ENCODE measurements at places on chromosomes 6 and 20. TPM values are rescaled to one million over a fixed set of nuclear protein-coding genes. Genes with fewer than 3 reads are reported as not detected.

DNA sequence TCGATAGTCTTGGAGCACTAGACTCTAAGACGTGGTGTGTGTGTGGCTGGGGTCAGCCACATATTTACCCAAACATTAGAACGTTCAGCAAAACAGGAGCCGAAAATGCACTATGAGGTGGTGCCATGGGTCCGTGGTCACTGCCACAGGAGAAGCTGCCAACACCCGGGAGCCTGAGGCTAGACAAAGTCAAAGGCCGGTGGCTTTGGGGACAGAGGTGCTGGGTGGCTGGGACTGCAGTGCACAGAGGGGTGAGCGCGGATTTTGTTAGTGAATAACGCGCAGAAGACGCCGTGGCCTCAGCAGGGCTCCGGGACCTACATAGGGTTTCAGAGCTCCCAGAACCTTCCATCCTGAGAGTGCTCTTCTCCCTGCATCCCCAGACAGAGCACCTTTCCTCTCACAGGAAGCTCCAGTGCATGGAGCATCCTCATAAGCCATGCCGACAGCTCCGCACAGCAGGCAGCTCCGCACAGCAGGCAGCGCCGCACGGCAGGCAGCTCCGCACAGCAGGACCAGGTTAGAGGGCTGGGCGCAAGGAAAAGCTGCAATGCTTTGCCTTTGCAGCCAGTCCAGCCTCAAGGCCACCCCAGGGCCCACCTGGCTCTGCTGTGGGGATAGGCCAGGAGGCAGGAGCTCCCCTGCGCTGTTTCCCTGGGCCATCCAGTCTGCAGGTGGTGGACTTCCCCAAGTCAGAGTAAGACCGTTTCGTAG, 304.1 kb downstream of the TAF4 start:
- no peak for DNase-seq

Gene ZFAND3
- 76.0 TPM for total RNA-seq

GRCh38 chr6:134626086-134626485, 308.2 kb upstream of the SGK1 start:
- DNase-seq, result no peak

Gene GPR63
- 0.40 TPM for total RNA-seq

Gene PRDM13
- total RNA-seq, result not detected

DNA sequence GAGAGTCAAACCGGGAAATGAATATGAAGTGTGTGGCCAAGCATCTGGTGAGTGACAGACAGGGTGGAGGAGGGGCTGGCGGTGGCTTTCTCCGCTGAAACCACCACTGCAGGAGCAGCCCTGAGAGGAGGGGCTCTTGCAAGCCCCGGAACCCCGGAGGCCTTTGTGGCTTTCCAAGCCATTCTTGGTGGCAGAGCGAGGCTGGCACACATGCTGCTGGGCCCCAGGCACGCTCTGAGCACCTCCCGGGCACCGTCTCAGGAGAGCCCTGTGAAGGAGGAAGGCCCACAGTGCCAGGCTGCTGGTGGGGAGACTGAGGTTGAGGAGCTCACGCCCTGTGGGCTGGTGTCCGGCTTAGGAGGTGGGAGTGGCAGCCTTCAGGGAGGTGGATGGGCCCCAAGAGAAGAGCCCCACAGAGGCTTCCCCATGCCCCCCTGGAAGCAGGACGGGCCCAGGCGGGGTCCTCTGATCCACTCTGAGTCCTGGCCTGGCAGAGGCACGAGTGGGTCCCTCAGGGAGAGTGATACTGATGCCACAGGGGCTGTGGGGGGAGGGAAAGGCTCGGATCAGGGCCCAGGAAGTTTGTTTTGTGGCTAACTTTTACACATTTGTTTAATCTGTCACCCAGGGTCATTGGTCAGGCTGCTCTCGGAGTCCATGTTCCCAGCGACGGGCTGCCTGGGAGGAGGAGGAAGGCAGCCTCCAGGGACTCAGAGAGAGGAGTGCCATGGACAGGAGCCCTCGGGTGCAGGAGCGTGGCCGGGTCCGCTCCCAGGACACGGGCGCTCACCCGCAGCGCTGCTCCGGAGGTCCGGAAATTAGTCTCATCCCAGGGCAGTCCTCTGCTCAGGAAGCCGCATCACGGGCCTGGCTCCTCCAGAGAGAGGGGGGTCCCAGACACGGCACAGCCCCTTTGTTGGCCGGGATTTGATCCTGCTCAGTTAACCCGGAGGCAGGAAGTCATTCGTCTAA, 170.7 kb downstream of the ERMARD start:
- no peak for DNase-seq

Gene RBPJL
- not detected for total RNA-seq

DNA sequence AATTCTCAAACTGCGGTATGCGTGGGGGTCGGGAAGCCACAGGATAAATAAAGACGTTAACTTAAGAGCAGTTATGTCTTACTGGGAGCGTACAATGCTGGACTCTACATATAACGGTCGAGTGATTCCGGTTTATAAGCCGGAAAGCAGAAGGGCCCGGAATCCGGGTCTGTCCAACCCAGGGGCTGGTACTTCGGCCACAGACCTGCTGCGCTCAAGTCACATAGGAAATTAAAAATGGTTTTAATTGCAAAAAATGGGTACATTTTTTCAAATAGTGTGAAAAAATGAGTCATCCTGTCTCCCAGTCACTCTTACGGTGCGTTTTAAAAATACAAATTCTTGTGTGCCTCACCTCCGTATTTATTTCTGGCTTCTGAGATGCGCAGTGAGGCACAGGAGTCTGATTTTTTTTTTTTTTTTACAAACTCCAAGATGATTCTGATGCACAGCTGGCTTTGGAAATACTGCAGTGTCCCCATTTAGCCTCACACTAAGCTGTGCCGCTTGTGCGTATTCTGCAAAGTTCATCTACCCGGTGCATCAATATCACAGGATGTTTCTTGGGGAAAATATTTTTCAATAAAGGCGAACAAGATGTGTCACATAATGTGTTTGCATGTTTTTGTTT, 1.0 kb downstream of the PCIF1 start:
- DNase-seq, result no peak

DNA sequence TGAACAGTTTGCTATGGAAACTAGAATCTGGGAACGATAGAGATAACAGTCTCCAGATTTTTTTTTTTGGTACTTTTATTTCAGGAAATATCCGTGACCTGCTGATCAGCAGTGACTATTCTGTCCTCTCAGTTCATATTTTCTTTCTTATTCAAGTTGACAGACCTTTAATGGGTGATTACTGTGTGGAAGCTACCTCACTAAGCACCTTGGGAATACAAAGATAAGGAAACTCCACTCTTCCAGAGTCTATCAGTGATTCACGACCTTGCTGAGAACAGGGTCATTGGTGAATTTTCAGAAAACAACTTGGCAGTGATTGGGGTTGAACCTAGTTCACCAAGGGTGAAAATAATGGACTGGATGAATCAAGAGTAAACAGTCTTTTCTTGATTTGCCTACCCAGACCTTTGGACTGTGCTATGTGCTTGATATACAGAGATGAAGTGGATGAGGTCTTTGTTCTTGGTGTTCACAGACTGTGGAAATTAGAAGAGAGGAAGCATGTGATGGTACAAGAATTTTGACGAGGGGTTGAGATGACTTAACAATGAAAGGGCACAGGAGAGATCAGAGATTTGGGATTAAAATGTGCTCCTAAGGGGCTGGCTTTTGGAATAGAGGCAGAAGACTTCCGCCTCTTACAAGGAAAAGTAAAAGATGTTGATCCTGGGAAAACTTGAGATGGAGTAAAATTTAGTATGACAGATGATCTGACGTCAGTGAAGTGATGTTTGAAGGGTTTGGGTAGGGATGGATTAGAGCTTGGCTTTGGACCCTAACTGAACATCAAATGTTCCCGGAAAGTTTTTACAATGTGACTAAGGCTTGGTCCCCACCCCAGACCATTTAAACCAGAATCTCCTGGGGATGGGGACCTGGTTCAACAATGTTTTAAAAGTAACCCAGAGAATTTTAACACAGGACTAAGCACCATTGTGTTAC, 1.2 kb downstream of the KAT14 start:
- no peak for DNase-seq

Gene THEMIS
- total RNA-seq, result 0.13 TPM

- no peak for DNase-seq
These were observed 123.2 kb downstream of the RIN2 start for GRCh38 chr20:19881080-19881840.

DNA sequence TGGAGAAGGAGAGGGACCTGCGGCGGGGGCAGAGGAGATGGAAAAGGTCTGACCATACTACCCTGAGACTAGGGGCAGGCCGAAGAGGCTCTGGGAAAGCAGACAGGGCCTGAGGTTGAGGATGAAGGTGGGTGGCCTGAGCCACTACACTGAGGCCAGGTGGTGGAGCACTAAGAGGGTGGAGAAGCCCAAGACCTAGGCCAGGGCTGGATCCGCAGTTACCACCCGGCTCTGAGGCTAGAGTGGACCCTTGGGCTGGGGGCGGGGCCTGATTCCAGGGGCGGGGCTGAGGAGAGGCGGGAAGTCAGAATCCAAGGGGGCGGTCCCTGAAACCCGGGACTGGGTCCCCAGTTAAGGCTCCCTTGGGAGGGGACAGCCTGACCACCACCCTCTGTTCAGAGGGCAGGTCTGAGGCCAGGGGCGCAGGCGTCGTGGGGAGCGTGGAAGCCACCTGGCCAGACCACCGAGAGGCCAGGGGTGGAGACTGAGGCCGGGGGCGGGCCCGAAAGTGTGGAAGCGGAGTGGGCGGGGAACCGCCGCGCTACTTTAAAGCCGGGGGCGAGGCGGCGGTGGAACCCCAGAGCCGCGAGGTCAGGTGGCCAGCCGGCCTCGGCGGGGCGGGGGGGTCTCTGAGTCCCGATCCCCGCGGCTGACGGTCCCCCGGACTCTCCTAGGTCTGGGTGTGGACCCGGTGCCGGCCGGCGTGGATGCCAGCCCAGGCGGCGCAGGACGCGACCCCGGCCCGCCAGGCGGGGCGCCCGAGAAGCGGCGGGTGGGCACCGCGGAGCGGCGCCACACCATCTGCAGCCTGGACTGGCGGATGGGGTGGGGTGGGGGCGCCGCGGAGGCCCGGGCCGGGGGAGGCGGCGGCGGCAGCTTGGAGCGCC, 8.3 kb downstream of the CCM2L start:
- DNase-seq, result peak; percentile 70

Gene ARMC12
- not detected for total RNA-seq

- DNase-seq, result no peak
These were observed 83.1 kb downstream of the IRF4 start for GRCh38 chr6:474453-475185.

- no peak for DNase-seq
These were observed 382.1 kb downstream of the HACE1 start for GRCh38 chr6:104477569-104477968.

GRCh38 chr6:150654608-150655007, 54.9 kb downstream of the PLEKHG1 start:
- DNase-seq, result no peak

- DNase-seq, result no peak
These were observed 195.9 kb upstream of the CST7 start for GRCh38 chr20:24753130-24753529.

Gene TPX2
- total RNA-seq, result 0.97 TPM

DNA sequence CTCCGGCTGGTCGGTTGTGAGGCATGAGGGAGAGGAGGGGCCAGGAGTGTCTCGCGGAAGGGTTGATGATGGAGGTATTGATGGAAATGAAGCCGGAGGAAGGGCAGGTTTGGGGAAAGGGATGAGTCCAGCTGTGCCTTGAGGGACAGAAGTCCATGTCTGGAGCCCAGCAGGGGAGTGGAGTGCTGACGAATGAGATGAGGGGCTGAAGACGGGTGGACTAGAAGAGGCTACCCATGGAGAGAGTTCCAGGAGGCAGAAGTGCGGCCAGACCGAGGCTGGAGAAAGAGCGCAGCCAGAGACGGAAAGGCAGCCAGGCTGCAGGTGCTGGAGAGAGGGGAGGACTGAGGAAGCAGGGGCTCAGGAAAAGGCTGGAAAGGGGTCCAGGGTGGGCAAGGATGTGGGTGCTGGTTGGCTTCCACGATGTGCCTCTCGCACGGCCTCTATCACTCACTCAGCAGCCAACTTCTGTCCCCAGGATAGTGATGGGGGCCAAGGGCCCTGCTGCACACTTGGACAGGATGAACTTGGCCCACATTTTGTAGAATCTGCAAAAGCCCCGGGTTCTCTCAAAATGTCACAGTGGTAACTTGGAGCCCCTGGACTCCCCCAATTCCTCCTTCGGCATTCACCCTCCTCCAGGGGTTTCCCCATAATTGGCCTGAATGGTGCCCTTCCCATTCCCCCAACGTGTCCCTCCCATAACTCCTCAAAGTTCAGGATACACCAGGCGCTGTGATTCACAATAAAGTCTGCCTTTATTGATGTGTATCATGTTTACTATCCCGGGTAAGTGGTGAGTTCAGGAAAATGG, 627 bp upstream of the EIF6 start:
- DNase-seq, result no peak

GRCh38 chr6:137223370-137224131, 4.4 kb upstream of the IFNGR1 start:
- peak; percentile 53 for DNase-seq
